ENCODE measurements at places on chromosomes 12 and 14.

DNA sequence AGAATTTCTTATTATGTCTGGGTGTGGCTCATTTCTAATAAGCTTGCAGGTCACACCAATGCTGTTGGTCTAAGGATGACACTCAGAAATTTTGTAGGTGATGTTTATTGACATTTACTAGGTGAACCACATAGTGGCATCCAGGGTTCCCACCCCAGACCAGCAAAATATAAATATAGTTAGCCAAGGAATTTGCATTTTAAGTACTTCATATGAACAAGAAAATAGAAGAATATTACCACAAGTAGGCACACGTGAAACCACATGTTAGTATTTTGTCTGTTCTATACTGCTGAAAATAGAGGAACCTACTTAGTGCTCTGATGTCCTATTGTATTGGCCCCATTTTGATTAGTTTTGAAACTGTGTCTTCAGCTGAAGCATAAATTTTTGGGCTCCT lies 71.1 kb downstream of the USP15 start:
- no peak for DNase-seq

DNA sequence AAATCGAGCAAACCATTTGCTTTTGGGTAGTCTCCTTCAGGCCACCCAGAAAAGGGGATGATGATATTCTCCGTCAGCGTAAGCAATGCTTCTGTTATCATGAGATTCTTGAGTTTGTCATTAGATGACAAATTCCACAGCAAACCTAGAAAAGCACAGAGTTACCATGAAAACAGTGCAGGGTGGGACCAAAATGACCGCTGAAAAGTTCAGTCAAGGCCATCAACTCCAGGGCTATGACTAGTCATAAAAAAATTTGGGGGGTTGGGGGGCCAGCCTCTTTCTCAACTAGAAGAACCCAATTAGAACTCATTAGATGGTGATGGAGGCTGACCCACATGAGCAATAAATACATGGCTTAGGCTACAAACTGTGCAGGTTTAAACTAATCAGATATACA lies 55.5 kb downstream of the PKP2 start:
- DNase-seq: no peak

DNA sequence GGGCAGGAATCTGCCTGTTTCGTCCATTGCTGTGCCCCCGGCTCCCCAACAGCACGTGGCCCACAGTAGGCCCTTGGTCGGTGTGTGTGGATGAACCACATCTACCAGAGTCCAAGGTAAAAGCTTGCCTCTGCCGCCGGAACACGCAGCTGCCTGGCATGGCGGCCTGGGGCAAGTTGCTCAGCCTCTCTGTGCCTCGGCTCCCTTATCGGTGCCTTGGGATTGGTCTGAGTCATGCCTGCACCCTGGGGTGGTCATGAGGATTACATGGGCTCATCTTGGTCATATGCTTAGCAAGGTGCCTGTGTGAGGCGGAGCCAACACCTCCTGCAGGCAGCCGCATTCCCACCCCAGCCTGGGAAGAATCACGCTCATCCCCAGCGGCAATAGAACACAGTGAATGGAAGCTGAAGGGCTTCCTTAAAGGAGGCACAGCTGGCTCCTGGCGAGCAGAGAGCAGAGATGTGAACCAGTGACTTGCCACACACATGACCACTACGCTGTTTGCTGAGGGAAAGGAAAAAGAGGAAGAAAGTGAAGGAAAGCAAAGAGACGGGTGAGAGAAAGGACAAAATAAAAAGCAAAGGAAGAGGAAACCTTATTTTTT lies 5.5 kb upstream of the SCARB1 start:
- no peak for DNase-seq

- DNase-seq: peak; percentile 36
Measured at GRCh38 chr12:94488463-94488862, 28.8 kb upstream of the CEP83 start.

DNA sequence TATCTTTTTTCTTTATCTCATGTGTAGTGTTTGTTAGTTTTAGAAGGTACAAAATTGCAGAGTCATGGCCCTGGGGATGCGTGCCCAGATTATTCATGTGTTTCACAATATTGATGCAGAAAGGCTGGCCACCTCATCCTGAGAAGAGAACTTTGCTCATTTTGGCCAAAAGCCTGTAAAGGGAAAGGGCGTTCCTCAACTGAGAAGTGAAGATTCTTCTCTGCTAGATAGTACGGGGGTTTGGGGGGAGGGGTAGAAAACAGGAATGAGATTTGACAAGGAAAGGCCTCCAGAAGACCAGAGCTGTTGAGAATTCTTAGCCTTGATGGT lies 1.7 kb downstream of the MGST1 start:
- no peak for DNase-seq

DNA sequence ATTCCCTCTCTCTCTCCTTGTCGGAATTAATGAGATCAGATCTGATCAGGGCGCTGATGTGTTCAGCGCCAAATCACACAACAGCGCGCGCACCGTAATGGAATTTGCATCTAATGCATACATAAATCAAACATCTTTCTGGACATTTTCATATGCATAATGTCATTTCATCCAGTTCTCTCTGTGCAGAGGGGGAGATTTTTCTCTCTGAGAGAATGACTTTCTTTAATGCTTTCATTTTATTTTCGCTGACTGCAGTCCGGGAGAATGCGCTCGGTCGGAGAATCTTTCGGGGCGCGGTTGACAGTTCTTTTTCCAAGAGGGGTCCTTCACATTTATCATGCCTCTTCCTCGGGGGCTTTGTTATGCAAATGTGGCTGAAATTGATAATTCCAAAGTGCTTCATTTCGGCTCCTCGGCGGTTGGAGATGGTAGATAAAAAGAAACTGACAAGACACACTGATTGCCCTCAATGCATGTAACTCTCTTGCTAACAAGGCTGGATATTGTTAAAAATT lies 615.9 kb downstream of the VRK1 start:
- no peak for DNase-seq

DNA sequence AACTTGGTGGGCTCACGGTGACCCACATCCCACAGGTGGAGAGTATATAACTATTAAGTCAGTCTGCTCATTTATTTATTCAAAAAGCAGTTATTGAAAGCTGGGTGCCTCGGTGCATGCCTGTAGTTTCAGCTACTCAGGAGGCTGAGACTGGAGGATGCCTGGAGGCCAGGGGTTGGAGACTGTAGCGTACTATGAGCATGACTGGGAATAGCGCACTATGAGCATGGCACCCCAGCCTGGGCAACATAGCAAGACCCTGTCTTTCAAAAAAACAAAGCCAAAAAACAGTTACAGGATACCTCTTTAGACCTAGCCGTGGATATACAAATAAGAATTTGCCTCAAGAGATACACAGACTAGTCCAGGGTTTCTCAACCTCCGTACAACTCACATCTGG lies 139.8 kb downstream of the ZFP36L1 start:
- DNase-seq: no peak
